ENCODE measurements at places on chromosomes 13 and 19.

- DNase-seq, result no peak
Measured at GRCh38 chr13:76620036-76620435, 266.2 kb downstream of the KCTD12 start.

DNA sequence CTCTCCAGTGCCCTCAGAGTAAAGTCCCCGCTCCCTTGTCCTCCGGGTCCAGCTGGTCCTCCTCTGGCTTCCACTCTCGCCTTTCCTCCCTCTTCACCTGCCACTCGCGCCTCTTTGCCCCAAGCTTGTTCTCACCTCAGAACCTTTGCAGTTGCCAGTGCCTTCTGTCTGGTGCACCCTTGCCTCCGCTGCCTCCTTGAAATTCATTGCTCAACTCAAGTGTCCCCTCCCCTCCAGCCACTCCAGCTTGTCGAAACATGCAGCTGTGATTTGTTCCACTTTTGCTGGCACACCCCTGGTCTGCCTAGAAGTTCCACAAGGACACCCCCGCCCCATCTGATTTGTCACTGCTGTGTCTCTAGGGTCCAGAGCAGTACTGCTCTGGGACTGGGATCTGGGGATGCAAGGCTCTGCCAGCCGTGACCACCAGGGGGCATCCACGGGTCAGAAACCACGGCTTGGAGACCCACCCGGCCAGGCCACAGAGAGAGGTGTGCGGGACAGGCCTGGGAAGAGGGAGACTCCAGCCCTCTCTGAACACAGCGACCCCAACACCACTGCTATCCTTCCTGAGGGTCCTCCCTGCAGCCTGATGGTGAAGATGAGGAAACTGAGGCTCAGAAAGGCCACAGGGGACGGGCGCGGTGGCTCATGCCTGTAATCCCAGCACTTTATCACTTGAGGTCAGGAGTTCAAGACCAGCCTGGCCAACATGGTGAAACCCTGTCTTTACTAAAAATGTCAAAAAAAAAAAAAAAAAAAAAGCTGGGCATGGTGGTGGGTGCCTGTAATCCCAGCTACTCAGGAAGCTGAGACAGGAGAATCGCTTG is 49.9 kb downstream of the AP1M1 start:
- DNase-seq, result peak; percentile 37

DNA sequence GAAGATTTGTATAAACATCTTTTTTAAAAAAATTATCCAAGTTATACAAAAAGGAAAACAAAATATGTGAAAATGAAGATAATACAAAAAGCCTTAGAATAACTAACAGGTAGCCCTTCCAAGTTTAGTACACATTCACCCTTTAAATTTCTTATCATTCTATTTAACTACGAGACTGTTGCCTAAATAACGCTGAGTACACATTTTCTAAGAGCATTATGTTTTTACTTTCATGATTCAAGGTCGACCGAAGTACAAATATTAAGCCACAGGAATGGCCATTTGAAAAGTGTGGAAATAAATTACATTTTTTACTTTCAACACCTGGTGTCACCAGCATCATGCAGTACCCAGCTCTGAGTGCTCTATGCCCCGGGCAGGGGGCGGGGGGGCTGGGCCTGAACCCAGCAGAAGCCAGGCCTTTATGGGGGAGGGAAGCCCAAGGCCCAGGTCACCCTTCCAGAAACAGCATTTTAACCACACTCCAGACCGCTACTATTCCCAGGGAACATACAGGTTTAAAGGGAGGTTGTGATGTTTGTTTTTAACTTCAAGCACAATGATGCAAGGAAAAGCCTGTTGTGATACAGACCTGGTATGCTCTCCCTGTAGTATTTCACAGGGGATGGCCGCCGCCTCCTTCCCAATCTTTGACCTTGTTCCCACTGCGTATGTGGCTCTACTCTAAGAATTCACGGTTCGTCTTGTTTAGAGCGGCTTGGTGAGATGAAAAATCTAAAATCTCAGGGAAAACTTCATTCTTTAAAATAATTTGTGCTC is 24.0 kb downstream of the GGACT start:
- DNase-seq, result no peak

- DNase-seq, result no peak
Measured at GRCh38 chr13:97588993-97589392, 155.0 kb downstream of the RAP2A start.

DNA sequence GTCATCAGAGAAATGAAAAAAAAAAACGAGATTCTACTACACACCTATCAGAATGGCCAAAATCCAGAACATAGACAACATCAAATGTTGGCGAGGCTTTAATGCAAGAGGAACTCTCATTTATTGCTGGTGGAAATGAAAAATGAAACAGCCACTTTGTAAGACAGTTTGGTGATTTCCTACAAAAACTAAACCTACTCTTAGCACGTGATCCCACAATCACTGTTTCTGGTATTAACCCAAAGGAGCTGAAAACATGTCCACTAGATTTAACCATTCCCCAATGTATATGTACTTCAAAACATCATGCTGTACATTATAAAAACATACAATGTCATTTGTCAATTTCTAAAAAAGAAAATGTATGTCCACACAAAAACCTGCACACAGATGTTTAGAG is 13.0 kb downstream of the MYCBP2 start:
- DNase-seq, result no peak

- DNase-seq, result no peak
Measured at GRCh38 chr13:76634431-76635191, 251.6 kb downstream of the KCTD12 start.

- no peak for DNase-seq
Measured at GRCh38 chr13:87810391-87810801, 139.2 kb downstream of the SLITRK5 start.

DNA sequence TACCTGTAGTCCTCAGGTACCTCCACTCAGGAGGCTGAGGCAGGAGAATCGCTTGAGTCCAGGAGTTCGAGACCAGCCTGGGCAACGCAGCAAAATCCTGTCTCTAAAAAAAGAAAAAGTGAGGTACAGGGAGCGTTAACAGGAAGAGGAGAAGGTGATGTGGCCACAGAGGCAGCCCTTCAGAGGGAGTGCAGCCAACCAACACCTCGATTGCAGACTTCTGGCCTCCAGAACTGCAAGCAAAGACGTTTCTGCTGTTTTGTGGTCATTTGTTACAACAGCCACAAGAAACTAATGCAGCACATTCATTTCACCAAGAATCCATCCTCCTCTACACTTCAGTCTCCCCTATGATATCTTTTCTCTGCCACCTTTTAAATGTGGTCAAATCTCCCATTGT is 145.2 kb downstream of the USP12 start:
- DNase-seq, result no peak

GRCh38 chr13:25217023-25217885 is 45.2 kb upstream of the AMER2 start:
- DNase-seq, result no peak

- DNase-seq, result peak; percentile 58
Measured at GRCh38 chr19:3459089-3459881, 21.0 kb downstream of the SMIM24 start.

GRCh38 chr13:25190256-25190655 is 18.2 kb upstream of the AMER2 start:
- no peak for DNase-seq

GRCh38 chr19:19217099-19217498 is 5.3 kb downstream of the NCAN start:
- DNase-seq, result no peak

DNA sequence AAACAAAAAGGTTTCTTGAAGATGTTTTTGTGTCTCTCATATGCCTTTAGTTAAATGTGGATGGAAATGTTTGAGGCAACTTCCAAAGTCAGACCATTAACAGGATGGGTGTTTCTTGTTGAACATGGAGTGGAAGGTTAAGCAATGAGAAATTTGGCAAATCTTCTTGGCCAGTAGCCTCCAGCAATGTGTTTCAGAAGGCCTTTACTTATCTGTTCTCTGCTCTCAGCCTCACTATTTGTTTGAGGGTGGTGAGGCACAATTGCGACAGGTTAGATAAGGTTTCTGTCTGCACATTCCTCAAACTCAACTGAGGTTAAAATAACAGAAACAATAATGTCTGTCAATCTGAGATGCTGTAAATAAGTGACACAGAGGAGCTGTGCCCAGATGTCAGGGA is 1019.0 kb downstream of the DIAPH3 start:
- DNase-seq, result no peak

DNA sequence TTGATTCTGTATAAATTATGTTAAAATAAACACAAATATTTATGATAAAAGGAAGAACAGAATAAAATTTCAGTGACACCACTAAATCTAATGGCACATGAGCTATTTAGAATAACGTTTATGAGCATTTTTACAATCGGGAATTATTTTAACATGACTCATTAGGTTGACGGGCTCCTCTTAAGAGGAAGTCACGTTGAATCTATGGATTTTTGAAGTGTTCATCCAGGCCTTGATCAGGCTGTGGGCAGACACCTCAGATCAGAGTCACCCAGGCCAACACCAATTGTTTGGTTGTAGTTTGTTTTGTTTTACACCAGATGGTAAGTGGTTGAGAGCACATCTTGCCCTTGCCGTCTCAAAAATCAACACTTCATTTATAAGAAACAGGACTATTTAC is 257.8 kb downstream of the FOXO1 start:
- DNase-seq, result no peak

GRCh38 chr13:90120026-90120425 is 1227.5 kb upstream of the MIR17HG start:
- DNase-seq, result no peak

DNA sequence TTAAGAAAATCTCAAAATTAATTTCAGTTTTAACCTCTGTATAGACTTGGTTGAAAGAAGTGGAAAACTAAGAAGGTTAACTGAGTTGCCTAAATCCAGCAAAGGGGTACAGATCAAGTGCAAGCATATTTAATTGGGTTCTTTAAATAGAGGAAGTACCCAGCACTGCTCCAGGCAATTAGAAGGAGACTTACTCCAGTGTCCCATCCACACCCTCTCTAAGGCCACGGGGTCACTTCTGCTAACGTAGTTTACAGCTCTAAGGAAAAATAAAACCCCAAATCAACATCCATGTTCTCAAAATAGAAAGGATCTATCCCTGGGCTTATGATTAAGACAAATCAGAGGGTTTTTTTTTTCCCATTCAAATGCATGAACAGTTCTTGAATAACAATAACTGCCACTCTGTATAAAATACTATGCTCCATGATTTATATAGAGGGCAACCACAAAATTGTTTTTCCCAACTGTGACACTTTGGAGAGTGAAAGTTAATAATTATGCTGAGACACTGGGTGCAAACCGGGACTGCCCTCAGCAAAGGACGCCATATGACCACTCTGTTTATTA is 4.6 kb downstream of the FRY start:
- DNase-seq, result no peak

DNA sequence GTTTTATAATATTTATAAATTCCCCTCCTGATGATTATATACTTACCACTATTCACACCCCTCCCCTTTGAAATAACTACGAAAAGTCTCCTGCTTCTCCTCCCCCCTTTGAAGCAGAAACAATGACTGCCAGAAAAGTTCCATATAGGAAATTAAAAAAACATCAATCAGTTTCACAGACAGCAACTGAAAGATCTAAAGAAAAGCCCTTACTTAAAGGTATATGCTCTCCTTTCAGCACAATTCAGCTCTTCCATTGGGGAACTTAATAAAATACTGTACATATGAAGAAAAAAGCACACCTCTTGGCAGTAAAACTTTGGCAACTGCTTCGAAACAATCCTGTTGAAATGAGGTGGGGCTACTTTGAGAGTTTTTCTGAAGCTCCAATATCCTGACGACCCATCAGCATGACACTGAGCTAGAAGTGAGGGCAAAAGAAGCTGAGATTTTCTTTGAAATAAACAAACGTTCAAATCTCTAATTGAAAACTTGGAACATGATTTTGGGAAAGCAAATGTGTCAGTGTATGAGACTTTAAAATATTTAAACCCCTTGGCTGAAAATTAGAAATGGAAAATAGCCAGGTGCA is 147.6 kb upstream of the RXFP2 start:
- DNase-seq, result no peak
